ENCODE measurements at places on chromosomes 4 and X. TPM values are rescaled to one million over a fixed set of nuclear protein-coding genes. Genes with fewer than 3 reads are reported as not detected.

- no peaks in the 10 kb centered on the region for H3K4me1 ChIP-seq
- no peak overlapping the region for H3K4me3 ChIP-seq
- H3K36me3 ChIP-seq, result no peaks in the 10 kb centered on the region
- DNase-seq, result no peak
Measured at GRCh38 chrX:88908056-88908455, 161.0 kb downstream of the CPXCR1 start.

DNA sequence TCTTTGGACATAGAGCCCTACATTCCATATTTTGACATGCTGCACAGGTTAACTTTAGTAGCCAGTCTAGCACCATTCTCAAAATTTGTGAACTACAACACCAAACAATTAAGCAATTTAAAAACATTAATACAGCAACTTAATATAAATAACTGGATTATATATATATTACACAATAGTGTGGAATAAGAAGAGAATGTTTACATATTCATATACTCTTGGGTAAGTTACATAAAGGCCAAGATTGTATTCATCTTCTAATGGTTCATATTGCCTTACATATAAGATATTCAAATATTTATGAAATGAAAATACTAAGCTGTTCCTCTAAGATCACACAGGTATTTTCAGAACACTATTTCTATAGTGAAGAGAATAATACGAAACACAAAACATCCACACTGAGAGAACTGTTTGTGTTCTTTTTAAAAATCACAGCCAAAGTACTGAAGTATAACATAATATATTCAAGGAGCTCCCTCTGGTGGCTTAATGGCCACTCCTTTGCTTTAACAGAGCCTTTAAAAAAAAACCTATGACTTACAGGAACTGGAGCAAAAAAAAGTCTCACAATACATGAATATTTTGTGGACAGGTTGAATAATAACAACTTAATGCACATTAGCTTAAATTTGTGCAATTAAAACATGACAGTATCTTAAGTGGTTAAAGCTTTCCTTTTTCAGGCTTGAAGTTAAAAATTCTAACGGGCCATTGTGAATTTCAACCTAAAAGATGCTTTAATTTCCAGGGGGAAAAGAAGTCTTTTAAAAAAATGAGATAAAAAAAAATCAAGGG lies 46.2 kb downstream of the NEK1 start:
- no peak overlapping the region for H3K4me3 ChIP-seq
- H3K27ac ChIP-seq, result no peak overlapping the region
- H3K36me3 ChIP-seq, result no peaks in the 10 kb centered on the region
- peak; percentile 73 for DNase-seq
- H3K27me3 ChIP-seq, result no peaks in the 10 kb centered on the region
- no peaks in the 10 kb centered on the region for H3K4me1 ChIP-seq

DNA sequence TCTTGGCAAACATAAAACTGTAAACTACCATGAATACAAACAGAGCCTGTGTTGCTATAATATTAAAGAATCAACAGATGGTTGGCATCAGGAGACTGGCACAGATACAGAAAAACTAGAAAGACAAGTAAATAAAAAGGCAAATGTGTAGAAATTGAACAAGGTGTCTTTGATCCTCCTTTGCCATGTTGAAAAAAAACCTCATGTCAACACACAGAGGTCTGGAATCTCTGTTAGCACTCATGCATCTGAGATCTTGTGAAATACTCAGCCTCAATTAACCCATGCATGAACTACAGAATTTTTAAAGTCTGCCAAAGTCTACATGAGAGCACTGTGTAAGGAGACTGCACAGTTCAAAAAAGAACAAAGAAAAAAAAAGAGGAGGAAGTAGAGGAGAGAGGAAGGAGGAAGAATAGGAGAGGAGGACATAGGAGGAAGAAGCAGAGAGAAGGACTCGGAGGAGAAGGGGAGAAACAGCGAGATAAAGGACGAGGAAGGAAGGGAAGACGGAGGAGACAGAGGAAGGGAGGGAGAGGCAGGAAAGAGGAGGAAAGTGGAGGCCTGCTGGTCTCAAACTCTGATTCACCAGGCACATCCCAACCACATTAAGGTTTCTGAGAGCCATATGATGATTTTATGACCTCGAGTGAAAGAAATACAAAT lies 52.8 kb downstream of the PRDM5 start:
- H3K27ac ChIP-seq, result no peak overlapping the region
- no peaks in the 10 kb centered on the region for H3K27me3 ChIP-seq
- no peak overlapping the region for H3K4me3 ChIP-seq
- H3K36me3 ChIP-seq, result no peaks in the 10 kb centered on the region
- peaks cover 20% of the 10 kb centered on the region for H3K4me1 ChIP-seq

DNA sequence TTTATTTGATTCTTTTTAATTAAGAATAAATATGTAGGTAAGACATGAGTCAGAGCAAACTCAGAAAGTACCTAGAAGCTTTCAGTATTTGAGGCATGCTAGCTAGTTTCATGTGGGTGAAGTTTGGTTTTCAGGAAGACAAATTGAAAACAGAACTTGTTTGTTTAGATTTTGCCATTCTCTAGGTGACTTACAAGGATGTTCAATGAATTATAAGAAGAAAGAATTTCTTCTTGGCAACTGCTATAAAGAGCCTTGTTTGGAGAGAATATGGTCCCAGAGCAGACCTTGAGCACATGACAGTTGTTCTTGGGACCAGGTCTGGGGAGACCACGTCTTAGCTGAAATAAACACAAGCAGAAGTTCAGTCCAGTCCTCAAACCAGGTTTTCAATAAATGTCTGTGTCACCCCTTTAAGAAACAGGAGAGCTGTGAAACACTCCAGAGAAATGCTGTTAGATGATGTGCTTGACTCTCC lies 38.0 kb upstream of the IL21 start:
- no peak for DNase-seq
- H3K36me3 ChIP-seq, result no peaks in the 10 kb centered on the region
- H3K4me1 ChIP-seq, result no peaks in the 10 kb centered on the region
- H3K27ac ChIP-seq, result no peak overlapping the region
- no peaks in the 10 kb centered on the region for H3K27me3 ChIP-seq

DNA sequence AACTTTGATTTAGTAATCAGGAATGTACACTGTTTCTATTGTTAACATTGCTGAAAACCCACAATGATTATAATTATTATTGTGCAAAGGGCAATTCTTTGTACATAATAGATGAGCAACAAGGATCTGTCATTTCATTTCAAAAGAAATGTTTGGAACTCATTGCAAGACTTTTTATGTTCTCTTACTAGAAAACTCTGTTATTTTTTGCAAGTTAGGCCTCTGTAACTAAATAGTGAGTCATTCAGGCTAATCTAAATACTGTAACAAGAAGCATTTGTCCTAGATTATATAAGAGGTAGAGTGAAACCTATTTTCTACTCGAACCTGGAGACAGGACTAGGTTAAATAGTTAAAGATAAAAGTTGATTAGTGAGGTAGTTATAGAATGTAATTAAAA lies 93.2 kb upstream of the FAM47B start:
- H3K27ac ChIP-seq, result no peak overlapping the region
- no peaks in the 10 kb centered on the region for H3K36me3 ChIP-seq
- H3K4me1 ChIP-seq, result no peaks in the 10 kb centered on the region
- DNase-seq, result no peak
- no peak overlapping the region for H3K4me3 ChIP-seq

DNA sequence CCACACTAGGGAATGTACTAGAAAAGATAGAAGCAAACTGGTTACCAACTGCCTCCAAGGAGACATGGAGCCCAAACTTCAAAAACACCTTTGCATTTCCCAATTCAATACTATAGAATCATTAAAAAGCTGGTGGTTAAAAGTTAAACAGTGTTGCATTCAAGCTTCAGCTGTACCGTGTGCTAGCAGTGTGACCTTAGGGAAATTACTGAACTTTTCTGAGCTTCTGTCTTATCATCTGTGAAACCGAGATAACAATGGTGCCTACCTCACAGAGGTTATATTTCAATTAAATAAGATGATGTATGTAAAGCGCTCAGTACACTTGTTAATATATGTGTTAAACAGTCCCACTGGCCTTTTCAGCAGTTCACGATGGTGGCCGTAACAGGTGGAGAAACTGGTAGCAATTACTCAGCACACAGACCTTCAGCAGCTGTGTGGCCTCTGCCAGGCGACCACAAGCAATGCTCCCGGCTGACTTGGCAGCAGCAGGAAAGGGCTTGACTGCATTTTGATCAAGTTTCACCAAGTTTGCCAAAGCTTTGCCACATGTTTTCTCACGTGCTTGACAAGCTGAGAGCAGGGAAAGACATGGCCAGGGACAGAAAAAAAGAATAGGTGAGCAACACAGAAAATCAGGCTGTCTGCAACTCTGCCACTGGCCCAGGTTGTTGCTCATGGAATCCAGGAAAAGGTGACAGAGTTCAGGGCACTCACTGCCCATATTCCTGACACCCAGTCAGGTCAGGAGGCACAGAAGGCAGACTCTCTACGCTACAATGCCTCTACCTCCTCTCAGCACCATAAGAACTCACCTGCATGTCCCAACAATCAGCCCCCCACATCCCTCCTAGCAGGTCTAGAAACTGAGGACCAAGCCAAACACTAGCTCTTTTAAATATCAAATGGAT lies 72.1 kb downstream of the PARM1 start:
- no peaks in the 10 kb centered on the region for H3K4me1 ChIP-seq
- no peaks in the 10 kb centered on the region for H3K36me3 ChIP-seq
- no peak overlapping the region for H3K27ac ChIP-seq
- no peak overlapping the region for H3K4me3 ChIP-seq
- no peak for DNase-seq

DNA sequence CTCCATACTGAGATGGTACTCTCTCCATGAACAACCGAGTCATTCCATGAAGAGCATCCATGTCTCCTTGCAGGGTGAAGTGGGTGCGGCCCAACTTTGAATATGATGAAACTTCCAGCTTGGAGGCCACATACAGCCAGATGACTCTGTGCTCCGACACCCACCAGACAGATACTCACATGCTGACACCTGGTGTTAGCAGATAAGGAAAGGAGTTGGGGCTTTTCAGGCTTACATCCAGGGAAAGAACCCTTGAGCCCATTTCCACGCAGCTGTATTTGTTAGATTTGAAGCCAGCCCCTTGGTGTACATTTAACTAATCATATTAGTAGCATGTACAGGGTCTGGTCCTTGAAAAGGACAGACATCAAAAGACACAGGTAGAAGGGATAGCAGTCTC lies 62.1 kb upstream of the PRRG3 start:
- no peak overlapping the region for H3K27ac ChIP-seq
- no peaks in the 10 kb centered on the region for H3K4me1 ChIP-seq
- H3K4me3 ChIP-seq, result no peak overlapping the region
- H3K36me3 ChIP-seq, result no peaks in the 10 kb centered on the region

- no peak overlapping the region for H3K27ac ChIP-seq
- H3K36me3 ChIP-seq, result no peaks in the 10 kb centered on the region
- no peaks in the 10 kb centered on the region for H3K4me1 ChIP-seq
- no peaks in the 10 kb centered on the region for H3K27me3 ChIP-seq
- DNase-seq, result no peak
Measured at GRCh38 chr4:153594210-153594609, 89.9 kb upstream of the TLR2 start.

GRCh38 chr4:121477079-121477478 lies 96.3 kb upstream of the QRFPR start:
- no peak for DNase-seq
- no peaks in the 10 kb centered on the region for H3K27me3 ChIP-seq
- no peak overlapping the region for H3K4me3 ChIP-seq
- no peak overlapping the region for H3K27ac ChIP-seq
- no peaks in the 10 kb centered on the region for H3K4me1 ChIP-seq
- H3K36me3 ChIP-seq, result no peaks in the 10 kb centered on the region

DNA sequence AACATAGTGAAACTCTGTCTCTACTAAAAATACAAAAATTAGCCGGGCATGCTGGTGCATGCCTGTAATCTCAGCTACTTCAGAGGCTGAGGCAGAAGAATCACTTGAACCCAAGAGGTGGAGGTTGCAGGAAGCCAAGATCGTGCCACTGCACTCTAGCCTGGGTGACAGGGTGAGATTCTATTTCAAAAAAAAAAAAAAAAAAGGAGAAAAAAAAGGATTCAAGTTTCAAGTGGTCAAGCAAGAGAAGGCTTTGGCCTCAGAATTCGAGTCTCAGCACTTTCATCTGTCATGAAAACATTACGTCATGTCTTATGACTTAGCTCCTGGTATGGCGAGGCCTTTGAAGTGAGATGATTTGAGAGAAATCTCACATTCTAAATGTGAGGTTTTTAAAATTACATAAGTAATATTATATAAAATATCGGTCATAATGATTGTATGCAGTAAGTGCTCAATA lies 21.2 kb upstream of the DHRSX start:
- no peak overlapping the region for H3K27ac ChIP-seq
- no peaks in the 10 kb centered on the region for H3K36me3 ChIP-seq
- no peak overlapping the region for H3K4me3 ChIP-seq
- H3K27me3 ChIP-seq, result no peaks in the 10 kb centered on the region

DNA sequence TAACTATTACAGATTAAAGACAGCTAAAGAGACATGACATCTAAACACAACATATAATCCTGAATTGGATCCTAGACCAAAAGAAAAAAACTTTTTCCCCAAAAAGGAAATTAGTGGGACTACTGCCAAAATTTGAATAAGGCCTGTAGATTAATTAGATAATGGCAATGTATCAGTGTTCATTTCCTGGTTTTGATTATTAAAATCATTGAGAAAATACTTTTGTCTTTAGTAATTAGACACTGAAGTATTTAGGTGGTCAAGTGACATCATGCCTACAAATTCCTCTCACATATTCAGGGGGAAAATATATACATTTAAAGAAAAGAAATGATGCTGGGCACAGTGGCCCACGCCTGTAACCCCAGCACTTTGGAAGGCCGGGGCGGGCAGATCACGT lies 10.4 kb upstream of the USO1 start:
- no peak for DNase-seq
- no peaks in the 10 kb centered on the region for H3K27me3 ChIP-seq
- no peaks in the 10 kb centered on the region for H3K36me3 ChIP-seq
- no peak overlapping the region for H3K27ac ChIP-seq
- H3K4me3 ChIP-seq, result no peak overlapping the region

DNA sequence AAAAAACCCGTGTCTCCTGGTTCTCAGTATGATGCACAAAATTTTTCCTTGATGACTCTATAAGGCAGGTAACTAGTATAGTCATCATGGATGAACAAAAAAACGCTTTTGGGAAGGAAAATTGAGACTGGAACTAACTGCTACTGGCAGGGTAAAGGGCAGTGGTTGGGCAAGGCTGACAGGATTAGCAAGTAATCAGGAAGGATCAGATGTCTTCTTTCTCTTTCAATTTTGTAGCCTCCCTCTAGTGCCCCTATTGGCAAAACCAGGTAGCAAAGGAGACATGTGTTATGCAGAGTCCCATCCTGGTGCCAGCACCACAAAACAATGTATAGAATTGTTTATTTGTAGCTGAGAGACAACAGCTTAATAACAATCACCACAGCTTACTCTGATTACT lies 12.8 kb upstream of the SLITRK4 start:
- no peak overlapping the region for H3K4me3 ChIP-seq
- no peaks in the 10 kb centered on the region for H3K36me3 ChIP-seq
- DNase-seq, result peak; percentile 38
- H3K27ac ChIP-seq, result no peak overlapping the region

GRCh38 chrX:47634871-47635575 lies 5.3 kb upstream of the CFP start:
- no peaks in the 10 kb centered on the region for H3K36me3 ChIP-seq
- peaks cover 4% of the 10 kb centered on the region for H3K4me1 ChIP-seq
- H3K27me3 ChIP-seq, result no peaks in the 10 kb centered on the region
- H3K4me3 ChIP-seq, result no peak overlapping the region

GDPD2 gene
- 1.3 TPM for total RNA-seq

NKX6-1 gene
- total RNA-seq, result 0.79 TPM

DMP1 gene
- total RNA-seq, result not detected

SSX4B gene
- not detected for total RNA-seq

RPA4 gene
- total RNA-seq, result 0.34 TPM

VCX3B gene
- not detected for total RNA-seq

CSAG2 gene
- not detected for total RNA-seq

ATP1B4 gene
- not detected for total RNA-seq

CTAG1B gene
- total RNA-seq, result not detected

Measured in neural progenitor cell (in vitro differentiated cells).